ENCODE measurements at places on chromosomes 3 and 15.

DNA sequence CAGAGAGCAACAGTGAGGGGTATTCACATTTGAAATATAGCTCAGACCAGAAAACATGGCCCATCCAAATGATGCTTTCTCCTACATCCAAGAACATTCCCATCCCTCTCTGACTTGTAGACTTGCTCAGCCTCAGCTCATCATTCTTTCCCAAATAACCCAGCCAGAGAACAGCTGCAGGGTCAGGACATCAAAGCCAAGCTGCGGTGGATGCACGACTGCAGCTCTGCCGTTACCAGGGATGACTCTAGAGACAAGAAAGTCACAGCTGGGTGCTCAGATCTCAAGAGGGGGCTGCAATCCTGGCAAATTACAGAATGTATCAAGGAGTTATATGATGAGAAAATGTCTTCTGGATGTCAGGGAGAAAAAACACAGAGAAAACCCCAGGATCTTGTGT, 944.3 kb downstream of the NTRK3 start:
- DNase-seq, result no peak

GRCh38 chr3:149879872-149880271, 66.9 kb downstream of the RNF13 start:
- peak; percentile 65 for DNase-seq

DNA sequence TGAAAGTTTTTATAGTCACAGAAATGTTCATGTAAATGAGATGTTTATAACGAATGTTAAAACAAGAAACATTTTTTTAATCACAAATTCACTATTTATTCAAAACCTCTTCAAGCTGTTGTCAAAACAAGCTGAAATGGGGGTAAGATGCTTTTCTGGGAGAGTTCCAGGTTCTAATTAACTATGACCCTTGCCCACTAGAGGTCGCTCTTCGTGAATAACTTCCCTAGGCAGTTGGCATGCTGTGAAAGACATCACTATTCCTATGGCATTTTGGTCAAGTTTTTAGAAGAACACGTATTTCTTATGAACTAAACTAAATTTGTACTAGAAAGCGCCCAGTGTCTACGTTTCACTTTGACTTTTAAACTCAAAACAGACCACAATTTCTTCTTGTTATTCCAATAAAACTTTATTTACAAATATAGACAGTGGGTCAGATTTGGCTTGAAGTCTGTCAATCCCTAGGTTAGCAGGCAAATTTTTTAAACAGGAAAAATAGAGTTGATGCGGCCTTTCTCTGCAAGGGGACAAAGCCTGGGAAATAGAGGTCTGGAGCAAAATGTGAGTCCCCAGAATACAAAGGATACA, 62.8 kb upstream of the CMTM8 start:
- DNase-seq, result peak; percentile 78

GRCh38 chr15:59924812-59925522, 79.1 kb upstream of the FOXB1 start:
- DNase-seq, result no peak

DNA sequence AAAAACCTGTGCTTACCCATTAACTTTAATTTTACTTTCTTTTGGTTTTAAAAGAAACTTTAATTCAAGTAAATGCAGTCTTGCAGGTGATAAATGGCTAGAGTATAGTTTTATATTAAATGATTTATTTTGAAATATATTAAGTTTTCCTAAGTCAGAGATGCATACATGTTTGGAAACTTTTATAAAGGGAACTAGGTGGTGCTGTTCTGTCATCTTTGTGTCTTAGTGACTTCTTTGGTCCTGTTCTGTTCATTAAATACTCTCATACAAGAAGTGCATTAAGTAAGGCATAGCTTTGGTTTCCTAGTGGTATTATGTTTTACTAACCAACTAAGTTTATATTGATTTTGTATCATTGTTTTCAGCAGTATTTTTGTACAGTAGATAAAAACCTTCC, 15.6 kb downstream of the CADM2 start:
- DNase-seq, result no peak

DNA sequence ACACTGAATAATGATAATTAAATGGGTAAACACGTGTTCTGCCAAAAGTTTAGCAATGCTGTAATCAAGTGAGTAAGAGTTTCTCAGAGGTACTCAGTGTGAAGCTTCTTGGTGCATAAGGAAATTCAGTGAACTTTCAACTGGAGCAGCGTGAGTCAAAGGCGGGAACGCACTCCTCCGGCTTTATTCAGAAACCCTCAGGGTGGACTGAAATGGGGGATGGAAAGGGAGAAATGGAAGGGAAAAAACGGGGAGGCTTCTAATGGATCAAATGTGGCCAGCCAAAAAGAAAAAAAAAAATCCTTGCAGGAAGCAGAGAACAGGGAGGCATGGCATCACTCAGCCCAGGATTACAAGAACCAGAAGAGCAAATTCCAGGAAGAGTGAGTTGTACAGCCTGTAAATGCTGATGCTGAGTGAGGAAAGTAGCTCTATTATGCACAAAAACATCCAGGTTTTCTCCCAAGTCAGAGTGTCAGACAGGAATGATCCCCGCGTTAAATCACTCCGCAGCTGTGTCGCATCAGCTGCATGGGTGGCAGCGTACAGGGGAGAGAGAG, 85.3 kb downstream of the ASB7 start:
- DNase-seq, result no peak

DNA sequence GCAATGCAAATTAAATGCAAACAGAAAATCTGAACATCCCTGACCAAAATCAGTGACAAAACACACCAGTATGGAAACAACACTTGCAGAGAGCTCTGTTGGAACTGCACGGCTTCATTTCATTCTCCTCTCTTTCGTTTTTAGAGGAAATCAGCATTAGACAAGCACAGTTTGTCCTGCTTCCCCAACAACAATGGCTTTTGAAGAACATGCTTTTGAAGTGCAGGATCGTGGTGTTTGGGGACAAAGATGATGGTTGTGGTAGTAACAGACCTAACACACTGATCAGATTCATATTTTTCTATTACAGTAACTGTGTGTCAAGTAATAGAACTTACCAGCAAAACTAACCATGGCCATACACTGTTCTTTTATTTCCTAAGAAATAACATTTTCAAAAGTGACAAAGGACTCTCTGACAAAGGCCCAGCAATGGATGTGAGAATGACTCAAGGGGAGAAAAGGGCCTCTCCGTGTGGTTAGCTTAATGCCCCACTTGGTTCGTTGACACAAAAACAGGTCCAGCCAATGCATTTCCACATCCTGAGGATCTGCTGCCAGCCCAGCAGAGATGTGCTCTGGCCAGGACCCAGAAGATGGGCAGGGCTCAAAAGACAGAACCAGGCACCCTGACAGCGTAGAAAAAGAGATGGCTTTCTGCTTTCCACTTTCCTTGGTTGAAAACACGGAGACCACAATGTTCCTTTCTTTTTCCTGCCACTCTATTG, 84.1 kb downstream of the CCNL1 start:
- no peak for DNase-seq

GRCh38 chr15:32893421-32893820, 175.6 kb downstream of the GREM1 start:
- DNase-seq, result no peak

- no peak for DNase-seq
These were observed 190.1 kb downstream of the CHST2 start for GRCh38 chr3:143309705-143310104.

DNA sequence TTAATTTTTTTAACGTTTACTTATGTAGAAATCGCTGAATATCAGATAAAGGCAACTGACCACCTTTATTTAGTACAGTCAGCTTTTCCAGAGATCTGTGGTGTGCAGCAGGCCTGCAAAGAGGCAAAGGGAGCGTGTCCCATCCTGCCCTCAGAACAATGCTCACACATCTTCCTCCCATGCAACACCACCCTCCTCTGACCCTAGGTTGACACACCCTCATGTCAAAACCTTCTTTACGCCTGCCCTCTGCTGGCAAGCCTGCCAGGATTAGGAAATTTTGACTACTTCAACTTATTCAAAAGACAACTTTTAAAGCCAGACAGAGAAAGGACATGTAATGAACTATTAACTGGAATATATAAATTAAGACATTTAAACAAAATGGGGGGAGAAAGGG, 513.7 kb downstream of the FOXP1 start:
- DNase-seq, result peak; percentile 88

DNA sequence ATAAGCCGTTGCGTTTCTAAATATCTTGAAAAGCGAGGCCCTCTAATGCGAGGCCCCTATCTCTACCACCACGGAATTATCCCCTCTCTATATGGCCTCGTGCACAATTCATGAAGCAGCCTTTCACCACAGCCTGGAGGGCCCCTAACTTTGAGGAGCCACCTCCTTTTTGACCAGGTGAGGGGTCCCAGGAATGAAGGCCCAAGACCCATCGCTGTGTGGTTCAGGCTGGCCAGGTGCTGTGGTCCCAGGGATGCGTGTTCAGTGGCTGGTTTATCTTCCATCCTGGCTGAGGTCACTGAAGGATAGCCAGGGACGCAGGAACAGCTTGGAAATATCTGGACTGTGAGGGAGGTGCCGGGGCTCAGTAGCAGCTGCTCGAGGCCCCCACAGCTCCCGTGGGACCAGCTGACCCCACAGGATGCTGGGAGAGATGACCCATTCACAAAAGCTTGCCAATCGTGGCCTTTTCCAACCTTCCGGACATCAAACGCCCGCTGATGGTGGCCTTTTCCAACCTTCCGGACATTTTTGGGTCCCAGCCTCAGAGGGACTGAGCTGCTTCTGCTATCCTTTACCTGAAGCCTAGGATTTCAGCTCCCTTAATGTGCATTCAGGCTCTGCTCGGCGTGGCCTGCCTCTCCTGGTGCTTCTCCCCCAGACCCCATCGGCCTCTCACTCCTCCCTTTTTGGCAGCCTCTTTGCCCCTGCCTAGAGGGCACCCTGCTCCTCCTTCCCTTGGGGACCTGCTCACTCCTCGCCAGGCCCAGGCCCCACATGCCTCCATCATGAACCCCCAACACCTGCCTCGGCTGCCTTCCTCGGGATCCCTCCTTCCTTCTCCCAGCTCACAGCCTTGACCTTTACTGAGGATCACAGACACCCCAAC, 140.9 kb downstream of the CHSY1 start:
- no peak for DNase-seq

GRCh38 chr15:90550919-90551318, 21.2 kb downstream of the CRTC3 start:
- no peak for DNase-seq

Measured in activated effector memory CD4-positive, alpha-beta T cell treated with anti-CD3 and anti-CD28 coated beads, Interleukin-2, amount 50 U/mL, for 16 hours (primary cell).